HCEC 1CT (cell line): ENCODE measurements at places on chromosomes 3 and 15.
A peak's percentile ranks its signal among the peaks of the same experiment; 100 is the strongest.

GRCh38 chr15:46260937-46261336 lies 626.1 kb downstream of the SQOR start:
- DNase-seq: no peak

DNA sequence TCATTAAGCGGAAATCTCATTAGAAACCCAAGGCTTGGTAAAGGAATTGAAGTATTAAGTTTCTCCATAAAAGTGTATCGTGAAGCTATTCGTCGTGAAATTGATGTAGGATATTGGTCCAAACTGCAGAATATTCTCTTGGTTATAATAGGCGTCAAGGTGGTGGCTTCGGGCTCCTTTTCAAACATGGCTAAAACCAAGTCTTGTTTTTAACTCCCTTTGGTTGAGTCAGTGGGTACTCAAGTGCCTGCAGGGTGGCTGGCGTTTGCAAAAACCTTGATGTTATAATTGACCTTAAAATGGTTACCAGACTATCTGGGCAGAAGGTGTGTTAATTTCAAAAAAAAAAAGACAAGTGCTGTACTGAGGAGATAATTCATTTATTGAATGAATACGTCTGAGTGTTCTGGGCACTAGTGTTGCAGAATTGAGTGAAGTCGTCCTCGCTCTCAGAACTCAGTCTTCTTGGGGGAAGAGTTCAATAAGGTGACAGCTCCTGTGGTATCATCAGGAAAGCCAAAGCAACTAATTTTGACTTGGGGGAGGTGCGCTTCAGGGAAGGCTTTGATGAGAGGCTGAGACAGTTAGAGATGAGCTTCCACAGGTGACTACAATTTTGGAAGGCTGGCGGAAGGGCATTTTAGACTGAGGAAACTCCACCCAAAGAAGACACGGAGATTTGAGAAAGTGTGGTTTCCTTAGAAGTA lies 1.5 kb downstream of the UBE2Q2 start:
- no peak for DNase-seq

GRCh38 chr15:74616366-74616939 lies 817 bp downstream of the CLK3 start:
- DNase-seq: peak; percentile 58

DNA sequence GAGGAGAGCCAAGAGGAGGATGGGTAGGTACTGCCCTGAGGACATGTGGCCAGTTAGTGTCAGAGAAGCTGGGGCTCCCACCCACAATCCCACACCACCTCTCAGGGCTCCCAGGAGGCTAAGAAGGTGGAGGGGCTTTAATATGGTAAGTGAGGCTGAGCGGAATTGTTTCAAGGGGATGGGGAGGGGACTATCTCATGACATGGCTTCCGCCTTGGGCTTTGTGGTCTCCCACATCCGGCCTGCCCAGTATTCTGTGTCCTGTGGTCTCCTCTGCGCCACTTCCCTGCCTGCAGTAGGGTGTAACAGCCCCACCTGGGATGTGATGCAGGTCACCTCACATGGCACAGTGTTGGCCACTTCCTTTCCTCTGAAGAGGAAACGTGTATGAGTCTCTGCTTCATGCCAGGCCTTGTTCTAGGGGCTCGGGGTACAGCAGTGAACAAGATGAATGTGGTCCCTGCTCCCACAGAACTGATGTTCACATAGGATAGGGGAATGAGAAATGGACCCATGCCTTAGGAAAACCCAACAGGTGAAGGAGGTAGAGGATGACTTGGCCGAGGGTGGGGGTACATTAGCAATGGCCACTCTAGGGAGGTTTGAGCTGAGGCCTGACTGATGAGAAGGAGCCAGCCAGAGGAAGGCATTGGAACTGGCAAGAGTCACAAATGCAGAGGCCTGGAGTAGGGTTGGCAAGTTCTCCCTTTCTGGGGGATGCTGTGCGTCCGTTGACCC lies 3.2 kb downstream of the NEIL1 start:
- DNase-seq: no peak

DNA sequence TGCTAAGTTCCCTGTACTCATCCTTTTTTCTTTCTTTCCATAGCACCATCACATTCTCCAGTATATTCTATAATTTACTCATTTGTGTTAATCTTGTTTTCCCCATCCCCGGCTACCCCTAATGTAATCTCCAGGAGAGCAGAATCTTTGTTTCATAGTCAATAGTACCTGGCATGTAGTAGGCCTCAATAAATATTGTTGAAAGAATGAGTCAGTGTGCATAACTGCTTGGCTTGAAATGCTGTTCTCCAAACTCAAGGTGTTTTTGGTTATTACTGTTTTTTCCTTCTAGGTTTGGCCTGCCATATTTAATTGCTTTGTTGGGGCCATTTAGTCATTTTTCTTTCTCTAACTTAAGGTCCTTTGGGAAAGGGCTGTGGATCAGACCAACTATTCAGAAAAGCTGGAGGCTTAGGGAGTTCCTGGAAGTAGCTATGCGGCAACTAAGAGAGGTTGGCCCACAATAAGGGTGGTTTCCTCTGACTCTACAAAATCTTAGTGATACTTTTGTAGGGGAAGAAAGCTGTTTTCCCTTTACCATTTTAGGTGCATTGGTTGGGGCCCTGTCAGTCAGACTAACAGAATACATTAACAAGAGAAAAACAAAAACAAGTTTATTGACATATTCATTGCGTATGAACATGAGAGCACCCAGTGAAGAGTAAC lies 28.4 kb downstream of the KAT2B start:
- DNase-seq: no peak

GRCh38 chr15:78934655-78935023 lies 10.2 kb downstream of the CTSH start:
- no peak for DNase-seq

DNA sequence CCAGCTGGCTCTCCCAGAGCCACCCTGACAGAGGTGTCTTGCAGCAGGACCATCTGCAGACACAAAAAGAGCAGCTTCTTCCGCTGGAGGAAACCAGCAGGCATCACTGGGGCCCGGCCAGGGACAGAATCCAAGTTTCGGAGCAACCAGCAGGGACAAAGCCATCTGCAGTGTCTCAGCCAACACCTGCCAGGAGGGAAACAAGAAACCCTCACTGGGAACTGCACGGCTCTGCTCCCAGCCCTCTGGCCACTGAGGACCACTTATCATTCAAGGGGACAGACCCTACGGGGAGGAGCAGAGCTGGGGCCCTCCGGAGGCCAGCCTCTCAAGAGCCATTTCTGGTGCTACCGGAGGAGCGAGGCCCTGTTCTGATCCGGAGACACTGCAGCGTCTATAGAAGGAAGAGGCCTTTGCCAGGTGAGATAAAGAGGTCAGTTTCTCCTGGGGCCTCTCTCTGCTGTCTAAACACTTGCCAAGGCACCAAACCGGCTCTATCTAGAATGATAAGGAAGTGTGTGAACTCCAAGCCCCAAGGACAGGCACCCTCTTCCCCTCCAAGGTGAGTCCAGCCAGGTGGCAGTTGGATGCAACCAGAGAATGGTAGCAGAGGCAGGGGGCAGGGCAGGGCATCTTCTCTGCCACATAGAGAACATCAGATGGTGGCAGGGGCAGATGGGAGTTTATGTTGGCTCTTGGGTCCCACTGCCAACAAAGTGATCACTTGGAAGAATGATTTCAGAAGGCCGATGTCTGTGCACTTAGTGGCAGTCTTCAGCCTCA lies 89.0 kb downstream of the CHSY1 start:
- no peak for DNase-seq

- DNase-seq: no peak
Observed at GRCh38 chr3:77799278-77799677, 759.4 kb downstream of the ROBO2 start.

DNA sequence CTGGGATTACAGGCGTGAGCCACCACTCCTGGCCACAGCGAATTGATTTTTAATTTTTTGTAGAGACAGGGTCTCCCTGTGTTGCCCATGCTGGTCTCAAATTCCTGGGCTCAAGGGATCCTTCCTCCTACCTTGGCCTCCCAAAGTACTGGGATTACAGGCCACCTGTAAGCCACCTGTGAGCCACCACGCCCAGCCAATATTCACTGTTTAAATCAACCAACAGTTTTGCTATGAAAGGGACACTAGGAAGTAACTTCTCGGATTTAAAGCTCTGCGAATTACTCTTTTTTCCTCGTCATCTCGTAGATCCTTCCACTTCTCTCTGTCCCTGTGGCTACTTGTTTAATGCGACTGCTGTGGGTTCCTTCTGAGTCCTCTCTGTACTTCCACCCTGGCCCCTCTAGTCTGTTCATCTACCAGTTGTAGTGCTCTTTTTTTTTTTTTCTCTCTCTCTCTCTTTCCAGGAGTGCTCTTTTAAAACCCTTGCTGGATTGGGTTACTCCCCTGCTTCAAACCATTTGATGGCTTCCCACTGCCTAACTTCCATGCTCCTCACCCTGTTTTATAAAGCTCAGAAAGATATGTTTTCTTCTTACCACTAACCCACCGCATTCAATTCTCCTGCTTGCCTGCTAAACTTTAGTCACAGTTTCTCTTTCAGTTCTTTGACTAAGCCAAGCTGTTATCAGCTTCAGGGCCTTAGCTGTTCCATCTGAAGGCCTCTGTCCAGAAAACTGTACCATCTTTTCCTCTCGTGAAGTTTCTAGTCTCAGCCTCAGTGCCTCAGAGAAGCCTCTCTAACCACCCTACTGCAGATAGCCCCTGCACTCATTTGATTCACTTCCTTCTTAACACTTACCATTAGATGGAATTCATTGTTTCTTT lies 12.4 kb downstream of the RTF1 start:
- DNase-seq: no peak

- DNase-seq: no peak
Observed at GRCh38 chr3:123081718-123082369, 15.0 kb downstream of the PDIA5 start.

DNA sequence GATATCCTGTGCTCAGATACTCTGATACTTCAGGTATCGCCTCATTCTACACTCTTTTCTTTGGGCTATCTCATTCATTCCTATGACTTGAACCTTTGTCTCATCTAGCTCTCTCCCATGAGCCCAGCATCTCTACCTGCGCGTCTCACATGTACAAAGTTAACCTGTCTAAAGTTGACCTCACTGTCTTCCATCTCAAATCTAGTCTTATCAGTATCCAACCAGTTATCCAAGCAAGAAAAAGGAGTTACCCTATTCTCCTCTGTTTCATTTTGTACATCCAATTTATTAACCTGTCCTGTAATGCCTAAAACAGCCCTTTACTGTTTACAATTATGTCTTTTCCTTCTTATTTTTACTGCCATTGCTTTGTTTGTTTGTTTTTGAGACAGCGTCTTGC lies 134.2 kb downstream of the GREM1 start:
- no peak for DNase-seq
